ENCODE measurements at places on chromosomes 1 and 21.
A peak's percentile ranks its signal among the peaks of the same experiment; 100 is the strongest.

GRCh38 chr1:46458846-46459245 is 30.8 kb upstream of the DMBX1 start:
- DNase-seq = no peak

GRCh38 chr1:152444045-152444444 is 30.0 kb upstream of the CRNN start:
- DNase-seq = no peak

- DNase-seq = no peak
Observed at GRCh38 chr1:93829061-93829460, 49.9 kb downstream of the DNTTIP2 start.

- peak; percentile 18 for DNase-seq
Observed at GRCh38 chr21:28099001-28099705, 893.5 kb downstream of the LTN1 start.

- no peak for DNase-seq
Observed at GRCh38 chr1:208552928-208553327, 308.7 kb upstream of the PLXNA2 start.

DNA sequence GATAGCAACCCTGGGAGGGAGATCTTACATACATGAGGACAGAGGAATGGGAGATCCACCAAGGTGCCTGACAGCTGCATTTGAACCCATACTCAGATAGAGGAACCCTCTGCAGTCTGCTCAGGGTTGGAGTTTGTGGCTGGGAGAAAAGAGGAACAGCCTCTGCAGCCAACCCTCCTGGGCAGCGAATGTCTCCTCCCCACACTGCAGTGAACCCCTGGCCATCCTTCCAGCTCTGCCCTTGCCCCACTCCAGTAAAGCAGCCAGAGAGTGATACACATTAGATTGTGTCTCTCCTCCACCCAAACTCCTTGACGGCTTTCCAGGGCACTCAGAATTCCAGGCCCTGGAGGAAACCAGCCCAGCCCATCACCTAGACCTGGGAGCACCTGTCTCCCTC is 137.7 kb downstream of the RUNX1 start:
- DNase-seq = no peak

- no peak for DNase-seq
Observed at GRCh38 chr1:46484783-46485490, 4.7 kb upstream of the DMBX1 start.

DNA sequence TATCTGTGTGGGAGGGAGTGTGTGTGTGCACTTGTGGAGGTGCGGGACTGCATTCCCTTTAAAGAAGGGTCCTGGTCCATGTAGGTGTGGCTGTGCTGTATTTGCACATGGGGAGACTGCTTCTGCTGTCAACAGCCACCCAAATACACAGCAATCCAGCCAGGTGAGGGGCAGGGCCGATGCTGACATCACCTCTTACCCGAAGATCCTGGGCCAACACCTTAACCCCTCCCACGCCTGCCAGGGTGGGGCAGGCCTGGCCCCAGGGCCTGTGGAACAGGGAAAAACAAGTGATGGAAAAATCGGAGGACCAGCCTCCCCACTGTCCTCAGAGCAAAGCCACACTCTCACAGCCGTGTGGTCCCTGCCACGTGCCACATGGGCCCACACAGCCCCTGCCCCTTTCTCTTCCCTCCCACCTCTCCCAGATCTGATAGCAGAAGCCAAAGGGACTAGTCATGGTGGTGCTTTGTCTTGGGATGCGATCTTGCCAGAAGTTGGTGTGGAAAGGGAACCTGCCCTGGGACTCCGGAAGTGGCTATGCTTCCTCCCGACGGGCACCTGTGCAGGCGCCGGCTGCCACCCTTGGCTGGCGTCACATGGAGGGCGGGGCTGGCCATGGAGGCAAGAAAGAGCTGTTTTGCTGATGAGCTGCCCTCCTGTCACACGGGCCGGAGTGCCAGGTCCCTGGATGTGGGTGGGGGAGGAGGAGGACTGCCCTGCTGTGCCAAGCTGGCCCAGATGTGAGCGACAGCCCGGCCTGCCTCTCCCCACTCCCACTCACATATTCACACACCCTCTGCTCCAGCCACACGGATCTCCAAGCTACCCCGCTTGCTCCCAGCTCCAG is 7.8 kb upstream of the CASZ1 start:
- DNase-seq = no peak

- DNase-seq = peak; percentile 29
Observed at GRCh38 chr1:77484926-77485325, 197.5 kb downstream of the ZZZ3 start.

GRCh38 chr1:25443030-25443699 is 12.5 kb downstream of the MACO1 start:
- DNase-seq = no peak

- DNase-seq = no peak
Observed at GRCh38 chr1:7256526-7256925, 471.3 kb downstream of the CAMTA1 start.

DNA sequence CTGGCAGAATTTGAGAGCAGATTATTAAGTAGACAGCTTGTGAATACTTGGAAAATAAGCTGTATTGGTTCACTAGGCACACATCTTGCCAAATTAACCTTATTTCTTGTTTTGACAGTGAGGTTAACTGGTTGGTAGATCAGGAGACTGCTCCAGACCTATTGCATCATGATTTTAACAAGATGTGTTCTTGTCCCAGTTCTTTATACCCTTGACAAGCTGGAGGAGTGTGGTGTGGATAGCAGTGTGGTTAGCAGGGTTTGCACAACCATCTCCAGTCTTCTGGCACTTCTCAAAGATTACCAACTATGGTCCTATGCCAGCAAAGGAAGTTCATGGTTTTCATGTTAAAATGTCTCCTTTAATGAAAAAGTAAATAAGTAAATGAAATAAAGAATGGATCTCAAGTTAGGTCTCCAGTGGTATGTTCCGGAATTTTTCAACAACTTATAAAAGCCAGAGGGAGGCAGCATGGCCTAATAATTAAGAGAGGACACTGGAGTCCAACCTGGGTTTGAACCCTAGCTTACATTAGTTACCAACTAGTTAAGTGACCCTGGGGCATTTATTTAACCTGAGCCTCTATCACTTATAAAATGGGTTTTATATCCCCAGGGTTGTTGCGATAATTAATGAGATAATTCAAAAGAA is 34.1 kb downstream of the DDX20 start:
- DNase-seq = peak; percentile 97

GRCh38 chr21:24179110-24179509 is 1428.2 kb downstream of the MRPL39 start:
- no peak for DNase-seq

- no peak for DNase-seq
Observed at GRCh38 chr1:205604059-205604458, 27.8 kb downstream of the ELK4 start.

DNA sequence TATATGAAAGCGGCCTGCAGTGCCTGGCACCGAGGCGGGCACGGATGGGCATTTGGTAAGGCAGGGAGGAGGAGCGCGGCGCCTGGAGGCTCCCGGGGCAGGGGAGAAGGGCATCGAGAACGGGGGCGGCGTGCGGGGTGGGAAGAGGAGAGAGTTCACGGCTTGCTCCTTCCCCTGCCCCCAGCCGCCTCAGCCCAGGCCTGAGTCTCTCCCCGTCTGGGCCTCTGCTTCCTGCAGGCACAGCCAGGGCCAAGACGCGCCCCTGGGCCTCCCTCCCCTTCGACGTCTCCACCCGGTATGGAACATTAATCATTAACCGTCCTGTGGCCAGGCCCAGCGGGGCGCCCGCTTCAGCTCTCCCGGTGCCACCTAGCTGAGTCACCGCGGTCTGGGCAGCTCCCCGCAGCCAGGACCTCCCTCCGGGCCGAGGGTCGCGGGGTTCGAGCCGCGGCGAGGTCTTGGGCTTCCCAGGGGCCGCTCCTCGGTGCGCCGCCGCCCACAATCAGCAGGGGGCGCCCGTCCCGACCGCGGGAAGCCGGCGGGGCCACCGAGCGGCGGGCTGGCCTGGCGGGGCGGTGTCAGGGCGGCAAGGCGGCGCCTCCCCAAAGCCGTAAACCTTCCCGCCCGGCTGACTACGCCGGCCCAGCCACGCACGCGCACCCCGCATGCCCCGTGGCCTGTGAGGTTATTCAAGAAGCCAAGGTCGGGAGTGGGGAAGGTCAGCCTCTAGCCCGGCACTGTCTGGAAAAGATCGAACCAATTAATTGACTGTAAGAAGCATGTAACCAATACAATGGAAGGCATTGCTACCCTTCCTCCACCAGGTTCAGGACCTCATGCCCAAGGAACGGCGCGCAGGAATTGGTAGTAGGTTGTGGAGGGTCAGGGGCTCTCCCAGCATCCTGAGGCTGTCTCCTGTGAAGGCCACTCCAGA is 23.4 kb upstream of the RD3 start:
- DNase-seq = peak; percentile 63

DNA sequence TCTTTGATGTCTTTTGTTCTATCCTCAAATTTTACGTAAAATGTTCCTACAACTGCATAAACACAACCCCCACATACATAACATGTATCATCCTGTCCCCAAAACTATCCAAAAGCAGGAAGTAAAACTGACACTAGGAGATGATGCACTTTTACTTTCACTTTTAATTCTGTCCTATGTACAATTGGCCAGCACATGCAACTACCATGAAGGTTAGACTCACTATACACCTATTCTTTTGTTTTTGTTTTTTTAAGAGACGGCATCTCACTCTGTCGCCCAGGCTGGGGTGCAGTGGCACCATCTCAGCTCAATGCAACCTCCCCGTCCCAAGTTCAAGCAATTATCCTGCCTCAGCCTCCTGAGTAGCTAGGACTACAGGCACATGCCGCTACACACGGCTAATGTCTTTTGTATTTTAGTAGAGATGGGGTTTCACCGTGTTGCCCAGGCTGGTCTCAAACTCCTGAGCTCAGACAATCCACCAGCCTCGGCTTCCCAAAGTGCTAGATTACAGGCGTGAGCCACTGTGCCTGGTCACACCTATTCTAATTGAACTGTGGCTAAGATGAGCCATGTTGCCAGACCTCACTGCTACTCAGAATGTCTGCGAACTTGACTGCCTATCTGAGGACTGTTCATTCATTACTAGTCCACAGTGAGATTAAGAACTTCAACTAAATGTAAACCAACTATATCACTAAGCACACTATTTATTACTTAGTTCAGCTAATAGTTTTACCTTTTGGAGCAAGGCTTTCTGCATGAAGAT is 48.0 kb downstream of the TOR3A start:
- DNase-seq = no peak

- DNase-seq = no peak
Observed at GRCh38 chr1:1562556-1563195, 12.0 kb downstream of the SSU72 start.

- no peak for DNase-seq
Observed at GRCh38 chr1:33578557-33579448, 106.4 kb downstream of the ZSCAN20 start.

GRCh38 chr1:212959266-212960220 is 9.2 kb downstream of the VASH2 start:
- no peak for DNase-seq

DNA sequence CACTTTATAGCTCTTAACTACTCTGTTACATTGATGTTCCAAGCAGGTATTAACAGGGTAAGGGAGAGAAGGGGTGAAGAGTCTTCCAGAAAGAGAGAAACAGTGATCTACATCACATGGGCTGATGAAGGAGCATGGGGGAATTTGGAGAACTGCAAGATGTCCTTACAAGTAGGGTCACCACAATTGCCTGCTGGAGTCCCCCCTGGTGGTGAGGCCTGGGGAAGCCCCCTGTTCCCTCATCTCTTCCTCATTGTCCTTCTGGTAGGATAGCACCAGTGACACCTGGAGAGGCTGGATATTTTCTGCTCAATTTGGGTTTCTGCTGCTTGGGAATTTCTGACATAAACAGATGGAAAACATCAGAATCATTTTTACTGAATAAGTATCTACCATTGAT is 126.6 kb downstream of the RUNX1 start:
- DNase-seq = no peak

DNA sequence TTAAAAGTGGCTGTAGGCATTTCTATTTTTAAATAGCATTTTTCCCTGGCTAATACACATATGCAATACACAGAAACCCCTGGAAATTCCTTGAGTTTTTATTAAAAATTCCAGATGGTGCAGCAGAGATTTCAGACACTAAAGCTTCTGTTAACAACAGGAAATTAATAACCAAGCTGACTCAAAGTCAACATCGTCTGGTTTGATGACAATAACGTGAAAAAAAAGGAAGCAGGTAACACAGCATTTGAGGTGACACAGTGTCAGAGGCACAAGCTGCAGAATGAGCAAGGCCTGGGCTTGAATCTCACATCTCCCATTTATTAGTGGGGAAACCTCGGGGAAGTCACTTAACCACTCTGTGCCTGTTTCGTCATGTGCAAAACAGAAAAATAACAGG is 64.6 kb upstream of the GJB5 start:
- DNase-seq = no peak

GRCh38 chr1:36772647-36773495 is 261.4 kb downstream of the GRIK3 start:
- DNase-seq = no peak

GRCh38 chr1:100565533-100565932 is 27.6 kb downstream of the GPR88 start:
- DNase-seq = no peak

DNA sequence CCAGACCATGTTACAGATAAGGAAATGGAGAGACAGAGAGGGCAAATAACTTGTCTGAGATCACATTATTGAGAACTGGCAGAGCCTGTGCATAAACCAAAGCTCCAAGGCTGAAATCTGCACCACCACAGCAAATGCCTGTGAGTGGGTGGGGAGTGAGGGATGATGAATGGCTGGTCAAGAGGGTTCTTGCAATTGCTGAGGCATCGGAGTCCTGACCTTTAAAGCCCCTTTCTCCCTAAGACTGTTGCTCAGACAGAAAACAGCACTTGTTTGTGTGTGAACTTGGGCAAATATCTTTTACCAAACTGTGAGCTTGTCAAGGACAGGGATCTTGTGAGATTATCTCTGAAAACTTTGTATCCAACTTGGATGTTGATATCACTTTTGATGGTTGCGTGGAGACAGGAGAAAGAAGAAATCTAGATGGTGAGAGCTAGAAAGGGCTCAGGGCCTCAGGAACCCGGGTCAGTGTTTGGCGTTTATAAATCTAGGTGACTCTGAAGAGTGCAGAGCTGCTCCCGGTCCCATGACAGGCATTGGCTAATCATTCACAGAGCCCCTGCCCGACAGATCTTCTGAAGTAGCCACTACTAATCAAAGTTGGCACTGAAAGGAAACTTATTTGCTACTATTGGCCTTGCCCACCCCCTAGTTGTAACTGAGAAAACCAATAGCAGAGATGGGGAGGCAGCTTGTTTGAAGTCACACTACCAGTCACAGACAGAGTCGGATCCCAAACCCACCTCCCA is 122.3 kb downstream of the FOXD2 start:
- no peak for DNase-seq
